ENCODE measurements at places on chromosomes 5 and 9.
A peak's percentile ranks its signal among the peaks of the same experiment; 100 is the strongest.

DNA sequence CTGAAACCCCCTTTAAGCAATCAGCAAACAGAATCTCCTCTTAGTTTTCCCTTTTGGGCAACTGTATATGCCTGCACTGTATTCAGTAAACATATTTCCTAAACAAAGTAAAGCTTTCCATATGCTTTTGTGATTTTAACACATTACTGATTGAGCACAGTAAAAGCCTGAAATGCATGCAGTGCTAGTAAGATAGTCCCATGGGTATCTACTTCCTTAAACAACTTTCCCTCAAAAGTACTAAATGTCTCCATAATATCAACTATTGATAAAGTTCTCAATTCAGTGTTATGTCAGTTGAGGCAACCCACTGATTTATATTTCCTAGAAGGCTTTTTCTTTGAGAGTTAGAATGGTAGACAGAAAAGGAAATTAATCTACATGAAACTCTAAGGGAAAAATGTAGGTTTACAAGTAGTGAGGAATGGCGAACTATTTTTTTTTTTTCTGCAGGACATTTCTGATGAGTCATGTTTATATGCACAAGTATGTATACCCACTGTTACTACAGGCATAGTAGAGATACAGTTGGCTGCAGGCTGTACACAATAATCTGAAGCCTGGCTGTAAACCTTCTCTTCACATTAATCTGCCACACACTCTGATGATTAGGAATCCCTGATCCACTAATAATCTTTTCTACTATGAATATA, 31.2 kb upstream of the CEP120 start:
- peaks cover 20% of the 10 kb centered on the region for H3K4me1 ChIP-seq
- DNase-seq: no peak
- no peak overlapping the region for H3K4me3 ChIP-seq
- no peaks in the 10 kb centered on the region for H3K36me3 ChIP-seq

- peaks cover 23% of the 10 kb centered on the region for H3K27me3 ChIP-seq
- no peaks in the 10 kb centered on the region for H3K4me1 ChIP-seq
- no peak overlapping the region for H3K27ac ChIP-seq
Observed at GRCh38 chr9:129396365-129396708, 218.3 kb upstream of the IER5L start.

DNA sequence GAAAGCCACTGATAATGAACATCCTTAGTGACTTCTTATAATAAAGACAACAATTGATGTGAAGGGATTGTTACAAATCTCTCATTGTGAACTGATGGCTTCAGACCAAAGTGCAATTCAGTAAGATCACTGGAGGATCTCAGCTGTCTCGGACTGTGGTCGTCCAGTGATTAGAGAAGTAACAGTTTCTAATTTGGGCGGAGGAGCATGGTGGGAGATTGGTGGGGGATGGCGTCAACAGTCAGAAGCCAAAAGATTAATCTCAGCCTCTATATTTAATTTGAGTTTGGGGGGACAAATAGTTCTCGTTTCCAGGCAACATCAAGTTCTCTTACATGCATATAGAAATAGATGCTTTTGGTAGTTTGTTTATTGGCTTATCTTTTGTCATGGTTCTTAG, 11.4 kb downstream of the GZMK start:
- H3K4me3 ChIP-seq: no peak overlapping the region
- H3K27ac ChIP-seq: no peak overlapping the region
- no peaks in the 10 kb centered on the region for H3K36me3 ChIP-seq
- no peak for DNase-seq
- peaks cover 14% of the 10 kb centered on the region for H3K4me1 ChIP-seq

GRCh38 chr9:129467004-129467588, 153.8 kb downstream of the C9orf50 start:
- H3K4me1 ChIP-seq: peaks cover 28% of the 10 kb centered on the region
- no peak overlapping the region for H3K27ac ChIP-seq
- no peaks in the 10 kb centered on the region for H3K36me3 ChIP-seq
- peaks cover 4% of the 10 kb centered on the region for H3K27me3 ChIP-seq
- H3K4me3 ChIP-seq: no peak overlapping the region
- peak; percentile 73 for DNase-seq

- no peak for DNase-seq
- no peak overlapping the region for H3K27ac ChIP-seq
- no peaks in the 10 kb centered on the region for H3K36me3 ChIP-seq
- H3K4me3 ChIP-seq: no peak overlapping the region
- H3K27me3 ChIP-seq: no peaks in the 10 kb centered on the region
- no peaks in the 10 kb centered on the region for H3K4me1 ChIP-seq
Observed at GRCh38 chr5:24222876-24223275, 421.9 kb downstream of the CDH10 start.

- H3K27me3 ChIP-seq: no peaks in the 10 kb centered on the region
- H3K36me3 ChIP-seq: no peaks in the 10 kb centered on the region
- H3K4me1 ChIP-seq: no peaks in the 10 kb centered on the region
- DNase-seq: peak; percentile 49
- no peak overlapping the region for H3K27ac ChIP-seq
Observed at GRCh38 chr5:33557605-33558004, 116.8 kb downstream of the TARS1 start.

- H3K36me3 ChIP-seq: no peaks in the 10 kb centered on the region
- H3K4me3 ChIP-seq: no peak overlapping the region
- no peak overlapping the region for H3K27ac ChIP-seq
- no peaks in the 10 kb centered on the region for H3K27me3 ChIP-seq
Observed at GRCh38 chr5:136629125-136629792, 263.9 kb upstream of the TRPC7 start.

All from SJCRH30 (cell line).